ENCODE measurements at places on chromosomes 13 and 19. TPM values are rescaled to one million over a fixed set of nuclear protein-coding genes. Genes with fewer than 3 reads are reported as not detected.

The LILRA5 gene
- 1.6 TPM for total RNA-seq

The GCDH gene
- total RNA-seq, result 43.4 TPM

The NCAN gene
- not detected for total RNA-seq

The SMIM44 gene
- total RNA-seq, result 15.3 TPM

DNA sequence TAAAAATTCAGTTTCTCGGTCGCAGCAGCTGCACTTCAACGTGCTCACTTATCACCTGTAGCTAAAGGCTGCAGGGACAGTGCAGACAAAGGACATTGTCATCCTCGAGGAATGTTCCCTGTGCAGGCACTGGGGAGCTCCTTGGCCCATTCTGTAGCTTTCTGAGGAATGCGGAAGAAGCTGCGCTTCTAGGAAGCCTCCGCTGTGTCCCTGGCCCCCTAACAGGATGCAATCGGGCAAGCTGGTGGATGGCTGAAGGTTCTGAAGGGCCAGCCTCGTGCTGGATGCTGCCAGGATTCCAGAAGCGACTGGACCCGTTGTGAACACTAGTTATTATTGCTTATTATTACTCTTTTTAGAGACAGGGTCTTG is 8.1 kb downstream of the ANO8 start:
- no peak overlapping the region for H3K27ac ChIP-seq
- peaks cover 21% of the 10 kb centered on the region for H3K27me3 ChIP-seq
- H3K4me1 ChIP-seq, result peaks cover 24% of the 10 kb centered on the region
- H3K4me3 ChIP-seq, result no peak overlapping the region

GRCh38 chr19:45772130-45772840 is 3.2 kb upstream of the SIX5 start:
- DNase-seq, result no peak
- H3K4me3 ChIP-seq, result no peak overlapping the region
- no peaks in the 10 kb centered on the region for H3K36me3 ChIP-seq
- peak overlapping the region; percentile 96 for H3K27ac ChIP-seq
- H3K27me3 ChIP-seq, result no peaks in the 10 kb centered on the region

Measured in transverse colon (tissue), 4 donors.